Keratinocyte (primary cell): ENCODE measurements at places on chromosomes 7 and 10. TPM values are rescaled to one million over a fixed set of nuclear protein-coding genes. Genes with fewer than 3 reads are reported as not detected.

SH2B2 gene
- 0.26 to 0.64 TPM (median 0.59 TPM) in 3 replicates for polyA plus RNA-seq

DNA sequence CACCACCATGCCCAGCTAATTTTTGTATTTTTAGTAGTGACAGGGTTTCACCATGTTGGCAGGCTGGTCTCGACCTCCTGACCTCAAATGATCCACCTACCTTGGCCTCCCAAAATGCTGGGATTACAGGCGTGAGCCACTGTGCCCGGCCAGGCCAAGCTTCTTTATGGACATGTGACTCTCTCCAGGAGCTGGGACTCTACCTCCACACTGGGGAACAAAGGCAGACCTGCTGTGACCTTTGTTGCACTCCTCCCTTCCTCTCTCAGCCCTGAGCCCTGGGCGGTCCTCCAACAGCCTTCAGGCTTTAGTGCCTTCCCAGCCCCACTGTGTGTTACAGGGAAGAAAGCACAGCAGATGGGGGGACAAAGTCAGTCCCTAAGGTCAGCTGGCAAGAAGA is 55.0 kb upstream of the DUSP5 start:
- DNase-seq = no peak

PDE6C gene
- not detected in 3 replicates for polyA plus RNA-seq

- no peak for DNase-seq
These were observed 26.4 kb downstream of the SLC16A9 start for GRCh38 chr10:59682986-59683937.

DNA sequence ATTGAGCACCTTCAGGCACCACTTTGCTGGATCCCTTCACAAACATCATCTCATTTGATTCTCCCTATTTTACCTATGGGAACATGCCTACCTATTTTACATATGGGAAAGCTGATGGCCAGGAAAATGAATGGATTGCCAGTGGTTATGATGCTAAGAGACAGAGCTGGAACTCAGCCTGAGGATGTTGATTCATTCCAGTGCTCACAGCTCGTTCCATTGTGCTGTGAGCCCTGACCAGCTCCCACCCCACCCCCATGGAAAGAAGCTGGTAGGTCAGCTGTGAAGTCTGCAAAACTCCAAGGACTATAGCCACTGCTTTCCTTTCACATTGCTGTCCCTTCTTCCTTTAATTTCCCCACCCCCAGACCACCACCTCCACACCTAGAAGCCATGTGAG is 9.6 kb downstream of the UBTD1 start:
- no peak for DNase-seq

DNA sequence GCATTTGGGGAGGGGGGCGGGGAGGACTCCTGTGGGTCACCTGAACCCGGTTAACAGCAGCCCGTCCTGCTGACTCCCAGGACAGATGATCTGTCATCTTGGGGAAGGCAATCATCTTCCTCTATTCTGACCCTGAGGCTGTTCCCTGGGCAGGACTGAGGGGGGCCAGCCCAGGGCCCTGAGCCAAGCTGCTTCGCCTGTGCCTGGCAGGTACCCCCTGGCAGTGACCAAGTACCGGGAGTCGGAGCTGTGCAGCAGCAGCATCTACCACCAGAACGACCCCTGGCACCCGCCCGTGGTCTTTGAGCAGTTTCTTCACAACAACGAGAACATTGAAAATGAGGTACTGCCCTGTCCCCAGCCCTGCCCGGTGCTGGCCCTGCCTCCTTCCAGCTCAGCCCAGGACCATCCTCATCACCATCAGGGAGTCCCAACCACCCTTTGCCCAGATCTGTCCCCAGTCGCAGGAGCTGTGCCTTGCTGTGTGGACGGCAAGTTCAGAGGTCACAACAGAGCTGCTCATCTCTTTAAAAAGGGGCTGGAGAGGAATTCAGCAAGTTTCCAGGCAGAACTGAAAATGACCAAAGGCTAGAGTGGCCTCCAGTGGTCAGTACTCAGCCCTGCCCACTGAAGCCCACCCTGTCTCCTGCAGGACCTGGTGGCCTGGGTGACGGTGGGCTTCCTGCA is 8.1 kb downstream of the AOC1 start:
- DNase-seq = no peak

DNA sequence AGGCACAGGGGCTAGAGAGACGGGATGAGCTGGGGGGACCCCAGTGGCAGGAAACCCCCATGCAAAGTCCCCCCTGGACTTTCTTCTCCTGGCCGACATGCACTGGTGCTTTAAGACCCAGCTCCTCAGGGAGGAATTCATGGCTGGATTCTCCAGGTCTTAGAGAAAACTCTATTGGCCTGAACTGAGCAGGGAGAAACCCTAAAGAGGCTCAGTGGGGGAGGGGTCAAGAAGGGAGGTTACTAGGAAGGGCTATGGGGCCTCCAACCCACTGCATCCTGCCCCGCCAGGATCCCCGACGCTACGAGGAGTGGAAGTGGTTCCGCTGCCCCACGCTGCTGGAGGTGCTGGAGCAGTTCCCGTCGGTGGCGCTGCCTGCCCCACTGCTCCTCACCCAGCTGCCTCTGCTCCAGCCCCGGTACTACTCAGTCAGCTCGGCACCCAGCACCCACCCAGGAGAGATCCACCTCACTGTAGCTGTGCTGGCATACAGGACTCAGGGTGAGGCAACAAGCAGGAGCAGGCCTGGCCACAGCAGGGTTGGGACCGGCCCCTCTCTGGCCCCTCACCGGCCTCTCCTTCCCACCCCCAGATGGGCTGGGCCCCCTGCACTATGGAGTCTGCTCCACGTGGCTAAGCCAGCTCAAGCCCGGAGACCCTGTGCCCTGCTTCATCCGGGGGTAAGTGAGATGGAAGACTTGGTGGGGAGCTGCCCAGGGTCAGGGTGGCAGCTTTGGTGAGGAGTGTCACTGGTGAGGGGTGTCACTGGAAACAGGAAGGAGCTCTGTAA is 13.8 kb downstream of the ATG9B start:
- DNase-seq = no peak

DNA sequence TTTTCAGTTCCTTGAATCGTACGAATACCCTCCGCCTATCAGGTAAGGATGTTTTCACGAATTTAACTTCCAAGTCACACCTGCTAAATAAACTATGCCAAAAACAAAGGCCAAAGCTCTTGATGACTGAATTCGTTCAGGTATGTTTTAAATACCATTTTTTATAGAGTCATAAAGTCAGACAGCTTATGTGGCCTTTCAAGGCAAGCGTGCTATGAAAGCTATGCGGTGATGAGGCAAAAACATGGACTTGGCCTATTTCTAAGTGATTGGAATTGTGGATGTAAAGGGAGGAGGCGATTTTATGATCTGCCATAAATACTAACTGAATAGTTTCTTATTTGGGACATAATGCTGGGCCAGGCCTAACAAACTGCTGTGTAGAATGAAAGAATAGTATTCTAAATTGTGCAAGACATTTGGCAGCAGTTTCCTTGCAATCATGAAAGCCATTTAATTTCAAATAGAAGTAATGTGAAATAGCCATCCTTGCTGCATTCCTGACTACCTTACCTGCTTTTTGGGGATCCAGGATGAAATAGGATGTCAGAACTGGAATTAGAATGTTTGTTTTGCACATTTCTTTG is 14.0 kb downstream of the SLC39A12 start:
- no peak for DNase-seq

- DNase-seq = no peak
These were observed 5.4 kb downstream of the BRI3 start for GRCh38 chr7:98286701-98287485.

- no peak for DNase-seq
These were observed 930 bp upstream of the HOXA10 start for GRCh38 chr7:27174874-27175625.

DNA sequence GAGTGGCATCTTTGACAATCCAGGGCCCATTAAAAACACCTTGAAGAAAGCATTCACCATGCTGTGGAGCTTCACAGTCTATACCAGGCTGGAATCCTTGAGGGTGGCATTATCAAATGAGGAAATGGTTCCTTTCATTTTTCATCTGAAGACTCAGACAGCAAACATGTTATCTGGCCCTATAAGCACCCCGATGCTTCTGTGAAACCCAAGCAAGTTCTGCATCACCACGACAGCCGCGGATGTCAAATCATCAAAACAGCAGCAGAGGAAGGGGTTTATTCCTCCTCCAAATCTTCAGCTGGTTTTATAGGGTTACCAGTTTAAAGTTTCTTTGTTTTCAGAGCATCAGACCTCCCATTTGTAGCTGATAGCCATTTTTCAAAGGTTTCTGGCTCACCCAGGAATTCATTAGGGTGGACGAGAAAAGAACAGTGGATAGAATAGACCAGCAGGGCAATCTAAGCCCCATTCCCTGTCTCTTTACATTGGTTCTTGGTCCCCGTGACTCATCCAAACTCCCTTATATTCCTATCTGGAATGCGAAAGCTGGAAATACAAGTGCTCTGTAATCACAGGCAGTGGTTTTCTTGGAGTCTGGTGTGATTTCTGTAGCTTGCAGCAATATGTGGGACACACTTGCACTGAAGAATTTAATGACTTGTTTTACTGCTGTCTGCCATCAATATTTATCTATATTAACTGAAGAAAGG is 217.9 kb downstream of the SKAP2 start:
- no peak for DNase-seq

DNA sequence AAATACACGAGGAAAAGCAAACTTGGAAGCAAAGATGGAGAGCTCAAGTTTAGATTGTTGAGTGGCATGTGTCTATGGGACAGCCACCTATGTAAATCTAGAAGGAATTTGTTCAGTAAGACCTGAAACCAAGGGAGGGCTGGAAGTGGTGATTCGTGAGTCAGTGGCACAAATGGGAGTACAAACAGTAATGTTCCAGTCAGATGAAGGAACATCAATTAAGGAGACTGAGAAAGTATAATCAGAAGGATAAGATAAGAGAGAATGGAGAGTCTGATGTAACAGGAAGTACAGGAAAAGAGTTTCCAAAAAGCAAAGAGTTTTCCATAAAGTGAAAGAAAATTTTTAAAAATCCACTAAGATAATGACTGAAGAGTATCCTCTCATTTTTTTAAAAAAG is 544.2 kb downstream of the KIF20B start:
- DNase-seq = no peak

- no peak for DNase-seq
These were observed 465 bp upstream of the NPY start for GRCh38 chr7:24283554-24283896.

DNA sequence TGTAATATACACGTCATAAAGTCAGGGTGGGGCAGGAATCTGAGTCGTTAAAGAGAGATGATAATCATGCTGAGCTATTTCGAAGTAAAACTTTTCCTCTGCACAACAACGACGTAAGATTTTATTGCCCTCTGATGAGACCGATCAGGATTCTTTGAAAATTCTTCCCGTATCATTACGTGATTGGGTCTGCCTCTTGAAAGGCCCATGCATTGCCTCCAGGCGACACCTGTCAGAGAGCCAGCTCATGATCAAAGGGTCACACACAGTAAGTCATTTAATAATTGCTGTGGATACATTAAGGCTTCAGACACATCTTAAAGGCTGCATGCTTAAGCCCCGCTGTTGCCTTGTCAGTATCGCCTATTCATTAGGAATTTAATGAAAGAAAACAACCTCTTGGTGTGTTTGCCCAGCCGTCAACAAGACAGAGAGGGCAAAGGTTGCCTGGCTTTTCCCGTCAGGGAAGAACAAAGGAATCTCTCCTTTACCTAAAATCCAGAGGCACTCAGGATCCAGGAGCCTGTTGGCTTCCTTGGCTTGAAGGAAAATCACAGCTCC is 189.0 kb upstream of the SH2B2 start:
- no peak for DNase-seq

DNA sequence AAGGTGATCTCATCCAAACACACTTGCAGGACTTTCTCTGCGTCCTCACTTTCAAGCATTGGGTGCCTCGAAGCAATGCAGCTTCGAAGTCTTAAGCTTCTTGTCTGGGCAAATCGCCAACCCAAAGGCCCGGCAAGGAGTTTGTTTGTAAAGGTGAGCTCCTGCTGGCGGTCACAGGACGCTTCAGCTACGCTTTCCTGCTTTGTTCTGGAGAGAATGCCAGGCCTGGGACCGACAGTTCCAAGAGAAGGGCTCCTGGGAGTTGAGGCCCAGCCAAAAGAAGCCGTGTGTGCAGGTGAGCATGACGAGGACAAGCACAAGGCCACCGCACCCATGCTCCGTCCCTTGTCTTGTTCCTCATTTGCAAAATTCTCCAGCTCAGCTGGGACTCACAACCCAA is 106.6 kb upstream of the DOCK1 start:
- no peak for DNase-seq

GRCh38 chr7:75596727-75597614 is 104.9 kb downstream of the SPDYE5 start:
- no peak for DNase-seq

DNA sequence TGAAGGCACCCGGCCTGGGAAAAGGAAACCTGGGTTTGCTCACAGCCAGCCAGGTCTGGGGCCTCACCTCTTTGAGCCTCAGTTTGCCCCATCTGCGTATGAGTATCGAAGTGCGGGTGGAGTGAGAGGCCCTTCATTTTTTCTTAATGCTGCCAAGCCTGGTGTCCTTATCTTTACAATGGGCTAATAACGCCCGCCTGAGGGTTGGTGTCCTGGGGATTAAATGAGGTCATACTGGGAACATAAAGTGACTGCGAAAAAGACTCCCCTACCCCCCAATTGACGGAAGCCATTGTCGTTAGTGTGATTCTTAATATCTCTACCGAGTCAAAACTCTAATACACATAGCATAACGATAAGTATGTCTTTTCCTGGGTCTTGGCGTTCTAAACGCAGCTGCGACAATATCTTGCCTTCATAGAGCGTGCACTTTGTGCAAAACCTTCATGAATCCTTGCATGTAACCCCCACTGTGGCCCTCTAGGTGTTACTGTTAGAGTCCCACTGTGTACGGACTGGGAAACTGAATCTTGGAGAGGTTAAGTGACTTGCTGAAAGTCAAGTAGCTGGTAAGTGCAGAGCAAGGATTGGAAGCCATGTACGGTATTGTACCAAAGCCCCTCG is 11.4 kb upstream of the GRB10 start:
- no peak for DNase-seq

TAS2R5 gene
- 0.54 to 3.1 TPM (median 2.0 TPM) in 3 replicates for polyA plus RNA-seq

HMX2 gene
- not detected in 3 replicates for polyA plus RNA-seq

METTL2B gene
- 20.9 to 30.7 TPM (median 23.7 TPM) in 3 replicates for polyA plus RNA-seq

GRCh38 chr7:111697771-111698170 is 135.5 kb upstream of the IMMP2L start:
- DNase-seq = peak; percentile 26

HOXA4 gene
- 0.40 to 1.8 TPM (median 1.5 TPM) in 3 replicates for polyA plus RNA-seq

ANKRD22 gene
- 1.6 to 5.2 TPM (median 4.4 TPM) in 3 replicates for polyA plus RNA-seq

- DNase-seq = no peak
These were observed 340.2 kb downstream of the LRMDA start for GRCh38 chr10:75771606-75772005.

PODXL gene
- 0.04 to 0.08 TPM (median 0.08 TPM) in 3 replicates for polyA plus RNA-seq

DNA sequence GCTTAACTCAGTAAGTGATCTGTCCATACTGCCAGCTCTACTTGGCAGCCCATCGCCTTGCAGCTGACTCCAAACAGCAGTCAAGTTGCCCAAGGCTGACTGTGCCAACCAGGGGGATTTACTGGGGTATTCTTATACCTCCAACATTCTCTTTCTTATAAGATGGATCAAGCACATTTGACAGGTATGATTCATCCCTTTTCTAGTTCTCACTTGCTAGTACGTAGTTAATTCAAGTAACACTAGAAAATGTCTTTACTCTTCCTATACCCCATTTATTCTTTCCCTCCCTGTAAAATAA is 77.0 kb downstream of the SLC25A13 start:
- no peak for DNase-seq

- DNase-seq = no peak
These were observed 21.4 kb downstream of the CREB5 start for GRCh38 chr7:28433699-28434219.
